Stimulated activated CD4-positive, alpha-beta T cell treated with anti-CD3 and anti-CD28 coated beads, TNF-alpha, amount 100 ng/mL, for 1 hour (primary cell): ENCODE measurements at places on chromosomes 2 and 18.

- no peak for DNase-seq
Observed at GRCh38 chr2:49122107-49122506, 32.2 kb downstream of the FSHR start.

DNA sequence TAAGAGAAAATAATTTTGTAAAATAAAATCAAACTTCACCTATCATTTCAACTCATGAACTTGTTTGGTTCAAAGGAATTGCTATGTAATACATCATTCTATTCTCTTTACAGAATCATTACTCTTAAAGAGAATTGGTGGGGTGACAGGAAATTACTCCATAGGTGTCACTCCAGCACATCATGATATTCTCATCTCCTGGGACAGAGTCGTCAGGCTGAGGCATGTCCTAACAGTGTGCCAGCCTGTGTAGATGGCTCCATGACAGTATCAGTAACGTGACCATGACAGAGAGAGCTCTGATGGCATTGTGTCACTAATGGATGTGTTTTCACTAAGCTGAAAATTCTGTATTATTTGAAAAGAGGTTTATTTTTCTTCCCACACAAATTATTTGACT, 13.9 kb downstream of the SPATS2L start:
- no peak for DNase-seq

DNA sequence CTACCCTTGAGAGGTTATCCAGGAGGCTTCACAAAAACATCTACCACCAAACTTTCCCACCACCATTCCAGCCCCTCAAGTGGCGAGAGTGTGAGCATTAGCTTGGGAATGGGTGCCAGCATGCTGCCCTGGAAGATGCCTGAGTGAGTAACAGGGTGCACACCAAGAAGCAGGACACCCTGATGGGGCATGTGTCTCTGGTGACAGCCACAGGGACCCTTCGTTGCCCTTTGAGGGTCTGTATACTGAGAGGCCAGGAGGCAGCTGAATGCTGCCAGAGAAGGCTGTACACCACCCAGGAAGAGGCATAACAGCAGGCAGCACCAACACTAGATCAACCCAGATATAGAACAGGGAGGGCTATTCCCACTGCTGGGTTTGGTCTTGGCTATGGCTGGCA, 233.6 kb upstream of the THSD7B start:
- no peak for DNase-seq

DNA sequence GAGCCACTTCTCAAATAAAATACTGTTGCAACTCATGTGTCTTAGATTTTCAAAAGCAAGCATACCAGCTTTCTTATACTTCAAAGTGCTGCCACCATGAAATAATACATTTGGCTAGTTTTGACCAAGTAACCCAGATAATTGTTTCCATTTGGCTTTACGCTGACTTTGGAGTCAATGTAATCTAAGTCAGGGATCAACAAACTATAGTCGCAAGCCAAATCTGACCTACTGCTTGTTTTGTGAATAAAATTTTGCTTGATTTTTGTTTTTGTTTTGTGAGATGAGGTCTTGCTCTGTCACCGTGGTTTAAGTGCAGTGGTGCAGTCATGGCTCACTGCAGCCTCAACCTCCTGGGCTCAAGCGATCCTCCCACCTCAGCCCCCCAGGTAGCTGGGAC, 65.0 kb downstream of the OXER1 start:
- no peak for DNase-seq

DNA sequence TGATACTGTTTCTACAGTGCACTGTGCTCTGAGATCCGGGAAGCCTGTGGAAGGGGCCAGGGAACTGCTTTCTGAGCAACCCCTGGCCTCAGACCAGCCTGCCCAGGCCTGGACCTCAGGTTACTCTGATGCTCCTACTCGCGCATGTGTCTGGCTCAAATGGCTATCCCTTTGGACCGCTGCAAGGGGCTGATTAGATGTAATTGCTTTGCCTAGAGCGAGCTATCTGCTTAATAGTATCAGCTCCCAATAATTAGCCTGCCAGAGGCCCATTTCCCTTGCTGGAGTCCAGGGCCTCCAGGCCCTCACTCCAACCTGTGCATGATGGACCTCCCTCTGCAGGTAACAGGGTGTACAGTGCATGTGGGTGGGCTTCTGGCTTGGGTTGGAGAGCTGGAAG, 7.2 kb upstream of the KCNK3 start:
- DNase-seq = no peak

DNA sequence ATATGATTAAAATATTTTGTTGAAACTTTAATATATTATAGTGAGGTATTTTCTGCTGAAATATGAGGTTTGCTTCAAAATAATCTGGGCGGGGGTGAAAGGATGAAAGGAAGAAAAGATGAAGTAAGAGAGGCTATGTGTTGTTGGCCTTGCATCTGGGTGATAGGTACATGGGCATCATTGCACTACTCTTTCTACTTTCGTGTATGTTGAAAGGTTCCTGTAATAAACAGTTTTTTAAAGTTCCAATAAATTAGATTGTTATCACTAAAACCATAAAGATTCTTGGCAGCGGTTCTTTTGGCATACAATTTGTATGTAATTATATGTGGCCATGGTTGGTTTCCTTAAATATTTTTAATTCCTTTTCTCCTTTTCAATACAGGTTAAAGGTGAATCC, 23.6 kb upstream of the MSH2 start:
- DNase-seq = no peak

DNA sequence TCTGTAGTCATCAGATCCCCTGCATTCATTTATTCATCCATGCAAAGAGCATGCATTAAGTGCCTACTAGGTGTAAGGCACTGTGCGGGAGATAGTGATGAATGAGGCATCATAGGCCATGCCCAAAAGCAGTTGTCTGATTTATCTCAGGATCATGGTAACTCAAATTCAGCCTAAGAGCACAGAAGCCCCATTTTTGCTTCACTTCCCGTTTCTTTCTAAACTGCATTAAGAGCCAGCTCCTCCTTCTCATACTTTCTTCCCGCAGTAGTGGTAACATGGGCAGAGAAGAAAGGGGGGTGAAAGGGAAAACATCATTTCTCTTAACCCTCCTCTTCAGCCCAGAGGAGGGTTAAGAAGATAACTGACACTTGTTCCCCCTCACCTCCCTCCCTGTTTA, 2.9 kb downstream of the GPR45 start:
- no peak for DNase-seq

- DNase-seq = no peak
Observed at GRCh38 chr2:95077861-95078603, 43.6 kb downstream of the MRPS5 start.

GRCh38 chr2:83282043-83282795, 1176.9 kb downstream of the SUCLG1 start:
- no peak for DNase-seq

DNA sequence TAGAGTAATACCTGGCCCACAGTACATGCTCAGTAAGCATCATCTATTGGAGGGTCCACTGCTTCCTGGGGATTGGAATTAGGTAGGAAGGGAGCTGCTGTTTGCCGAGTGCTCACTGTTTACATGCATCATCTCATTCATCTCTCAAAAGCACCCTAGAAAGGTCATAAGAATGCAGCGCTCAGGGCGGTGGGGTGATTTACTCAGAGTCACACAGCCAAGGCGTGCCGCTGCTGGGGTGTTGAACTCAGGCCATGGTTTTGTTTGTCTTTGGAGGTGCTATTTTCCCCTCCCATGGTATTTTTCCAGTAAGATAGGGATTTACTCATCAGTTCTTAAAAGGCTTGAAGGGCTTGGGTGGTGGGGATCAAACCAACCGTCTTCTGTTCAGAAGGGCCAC, 227.5 kb downstream of the LDLRAD4 start:
- DNase-seq = no peak

- DNase-seq = no peak
Observed at GRCh38 chr2:160305081-160305750, 105.1 kb upstream of the ITGB6 start.

- no peak for DNase-seq
Observed at GRCh38 chr2:162113776-162114168, 38.3 kb downstream of the GCG start.
